ENCODE measurements at places on chromosomes 3 and 15.

DNA sequence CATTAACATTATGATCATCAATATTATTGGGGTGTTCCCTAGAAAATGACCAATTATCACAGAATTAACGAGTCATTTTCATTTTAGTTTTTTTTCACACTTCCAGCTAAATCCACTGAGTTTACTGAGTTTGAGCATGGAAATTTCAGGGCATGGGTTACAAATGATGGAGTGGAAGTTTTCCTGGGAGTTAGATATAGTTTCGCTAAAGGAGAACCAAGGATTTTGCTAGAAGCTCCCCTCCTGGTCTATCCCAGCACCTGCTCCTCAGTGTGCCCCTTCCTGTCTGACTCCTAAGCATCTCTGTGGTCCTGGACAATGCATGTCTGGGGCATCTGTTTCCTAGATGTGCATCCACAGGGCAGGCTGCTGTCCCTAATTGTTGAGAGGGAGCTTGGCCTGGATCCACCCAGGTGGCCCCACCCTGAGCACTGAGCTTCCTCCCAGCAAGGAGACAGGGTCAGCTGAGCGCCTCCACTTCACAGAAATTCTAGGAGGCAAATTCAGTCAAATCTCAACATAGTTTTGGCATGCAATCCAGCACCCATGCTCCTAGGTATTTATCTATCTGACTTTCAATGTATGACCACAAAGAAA lies 102.3 kb upstream of the GOLGA6L6 start:
- DNase-seq, result no peak

DNA sequence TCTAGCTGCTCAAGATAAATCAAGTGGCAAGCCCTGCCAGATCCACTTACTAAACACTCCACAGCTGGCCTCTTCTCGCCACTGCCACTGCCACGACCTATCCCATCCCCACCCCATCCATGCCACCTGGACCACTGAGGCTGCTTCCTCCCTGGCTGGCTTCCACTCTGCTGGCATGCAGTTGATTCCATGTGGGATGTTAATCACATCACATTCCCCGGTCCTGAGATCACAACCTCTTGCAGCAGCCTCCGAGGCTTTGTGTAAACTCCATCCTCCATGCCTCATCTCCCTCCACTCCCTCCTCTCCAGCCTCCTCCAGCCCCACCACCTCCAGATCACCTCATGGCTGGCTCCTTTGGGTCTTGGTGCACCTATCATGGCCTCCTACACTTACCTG lies 7.7 kb downstream of the NCKIPSD start:
- no peak for DNase-seq

GRCh38 chr3:177471733-177472480 lies 274.6 kb upstream of the TBL1XR1 start:
- no peak for DNase-seq

DNA sequence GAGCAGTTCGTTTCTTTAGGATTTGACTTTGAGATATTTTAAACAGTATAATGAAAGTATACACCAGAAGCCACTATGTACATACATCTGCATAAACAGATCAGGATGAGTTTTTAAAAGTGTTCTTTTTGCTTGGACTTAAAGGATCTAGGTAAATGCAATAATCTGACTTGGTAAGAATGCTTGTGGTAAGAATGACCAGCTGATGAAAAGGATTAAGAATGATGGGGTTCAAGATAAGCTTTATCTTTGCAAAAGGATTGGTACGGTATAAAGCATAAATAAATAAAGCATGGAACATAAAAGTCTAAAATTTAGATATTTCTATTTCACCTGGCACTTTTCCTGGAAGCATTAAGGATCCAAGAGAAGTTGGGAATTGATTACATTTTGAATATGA lies 9.8 kb upstream of the MME start:
- DNase-seq, result no peak

DNA sequence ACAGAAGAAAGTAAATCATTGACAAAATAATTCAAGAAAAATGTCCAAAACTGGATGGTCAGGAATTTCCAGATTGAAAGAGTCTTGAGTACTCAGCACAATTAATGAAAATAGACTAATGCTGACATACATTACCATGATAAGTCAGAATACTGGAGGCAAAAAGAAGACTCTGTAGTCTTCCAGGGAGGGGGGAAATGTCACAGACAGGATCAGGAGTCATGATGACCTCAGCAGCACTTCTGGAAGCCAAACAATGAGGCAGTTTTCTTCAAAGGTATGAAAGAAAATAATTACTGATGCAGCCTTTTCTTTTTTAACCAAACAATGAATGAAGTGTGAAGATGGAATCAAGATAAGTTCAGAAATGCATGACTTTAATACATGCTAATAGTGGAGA lies 30.1 kb upstream of the SLC22A13 start:
- no peak for DNase-seq

DNA sequence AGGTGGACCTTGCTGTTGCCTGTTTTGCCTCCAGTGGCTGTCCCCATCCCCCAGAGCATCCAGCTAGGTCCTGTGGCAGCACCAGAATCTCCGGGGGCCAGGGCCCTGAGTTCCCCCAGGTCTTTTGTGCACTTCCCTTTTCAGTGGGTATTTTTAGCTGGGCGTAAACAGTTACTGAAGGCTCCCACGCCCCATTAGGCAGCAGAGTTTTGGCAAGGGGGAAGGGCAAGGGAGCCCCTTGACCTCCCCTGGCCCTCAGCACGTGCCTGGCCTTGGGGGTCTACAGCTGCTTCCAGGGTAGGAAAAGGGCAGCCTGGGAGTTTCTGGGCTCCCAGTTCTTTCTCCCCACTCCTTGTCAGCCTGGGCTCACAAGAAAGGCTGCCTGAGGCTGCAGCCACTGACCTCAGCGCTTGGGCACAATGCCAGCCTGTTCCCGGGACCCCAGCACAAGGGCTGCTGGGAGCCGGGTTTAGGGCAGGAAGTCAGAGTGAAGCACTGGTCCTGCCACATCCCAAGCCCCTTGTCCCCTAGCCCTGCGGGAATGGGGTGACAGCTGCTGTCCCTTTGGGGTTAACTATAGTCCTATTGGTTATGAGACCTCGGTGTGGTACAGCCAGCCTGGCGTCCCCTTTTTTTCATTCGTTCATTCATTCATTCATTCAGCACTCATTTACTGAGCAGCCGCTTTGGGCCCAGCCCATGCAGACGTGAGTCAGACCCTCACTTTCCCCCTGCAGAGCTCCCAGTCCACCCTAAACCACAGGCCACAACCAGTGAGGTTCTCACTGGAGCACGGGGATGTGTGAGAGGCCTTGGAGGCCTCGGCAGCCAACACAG lies 8.4 kb downstream of the CSK start:
- no peak for DNase-seq

- DNase-seq, result peak; percentile 11
Observed at GRCh38 chr3:72997421-72997961, 880 bp downstream of the PPP4R2 start.

Measured in stimulated activated CD4-positive, alpha-beta T cell treated with anti-CD3 and anti-CD28 coated beads, Interleukin-12 subunit alpha, Interleukin-12 subunit beta, amount 100 ng/mL, for 24 hours (primary cell).